ENCODE measurements at places on chromosomes 11 and 22. TPM values are rescaled to one million over a fixed set of nuclear protein-coding genes. Genes with fewer than 3 reads are reported as not detected.

The TCN1 gene
- not detected for polyA plus RNA-seq

The HEPN1 gene
- not detected for polyA plus RNA-seq

The ALDH3B1 gene
- 43.4 TPM for polyA plus RNA-seq

The KCNJ1 gene
- not detected for polyA plus RNA-seq

The ATL3 gene
- 79.9 TPM for polyA plus RNA-seq

The NECTIN1 gene
- polyA plus RNA-seq = 1.0 TPM

The SAMM50 gene
- polyA plus RNA-seq = 73.7 TPM

The TPH1 gene
- polyA plus RNA-seq = not detected

DNA sequence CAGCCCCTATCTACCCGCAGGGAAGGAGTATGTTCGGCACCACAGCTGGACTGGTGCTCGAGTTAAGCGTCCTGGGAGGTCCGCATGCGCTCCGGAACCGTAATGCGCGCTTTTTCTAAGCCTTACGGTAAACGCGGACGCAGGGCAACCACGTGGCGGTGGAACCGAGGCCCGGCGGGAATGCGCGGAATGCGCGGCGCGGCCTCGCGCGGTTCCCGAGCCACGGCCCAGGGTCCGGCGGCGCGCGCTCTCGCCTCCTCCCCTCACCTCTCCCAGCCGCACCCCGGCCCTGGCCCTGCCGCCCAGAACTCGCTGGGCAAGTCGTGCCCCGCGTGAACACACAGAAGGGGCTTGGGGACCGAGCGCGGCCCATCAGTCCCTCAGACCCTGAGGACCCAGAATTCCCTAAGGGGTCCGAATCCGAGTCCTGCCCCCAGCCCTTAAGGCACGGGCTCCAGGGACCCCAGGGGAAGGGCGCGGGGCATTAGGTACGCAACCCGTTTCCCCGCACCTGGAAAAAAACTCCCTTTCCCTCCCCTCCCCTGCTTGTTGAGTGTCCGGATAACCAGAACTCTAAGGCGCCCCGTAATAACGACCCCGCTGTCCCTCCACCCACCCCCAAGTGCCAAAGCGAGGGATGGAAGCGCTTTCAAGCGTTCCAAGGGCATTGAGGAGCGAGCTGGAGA, 4.3 kb upstream of the CCND1 start:
- DNase-seq = peak; percentile 94

- DNase-seq = no peak
Observed at GRCh38 chr11:132123449-132123848, 753.0 kb downstream of the NTM start.

DNA sequence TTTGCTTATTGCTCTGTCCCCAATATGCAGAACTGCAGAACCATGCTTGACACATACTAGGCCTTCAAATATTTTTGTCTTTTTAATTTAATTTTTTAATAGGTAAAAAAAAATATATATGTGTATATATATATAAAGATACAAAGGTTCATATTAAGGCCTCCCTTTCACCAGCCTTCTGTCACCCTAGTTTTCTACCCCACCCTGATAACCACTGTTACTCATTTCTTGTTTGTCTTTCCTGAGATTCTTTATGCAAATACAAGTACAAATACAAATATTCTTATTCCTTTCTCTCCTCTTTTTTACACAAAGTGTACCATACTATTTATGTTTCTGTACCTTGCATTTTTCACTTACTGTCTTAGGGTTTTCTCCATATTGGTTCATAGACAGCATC, 43.0 kb downstream of the UVRAG start:
- DNase-seq = peak; percentile 8

GRCh38 chr11:101866619-101867491, 48.0 kb upstream of the CEP126 start:
- peak; percentile 77 for DNase-seq

DNA sequence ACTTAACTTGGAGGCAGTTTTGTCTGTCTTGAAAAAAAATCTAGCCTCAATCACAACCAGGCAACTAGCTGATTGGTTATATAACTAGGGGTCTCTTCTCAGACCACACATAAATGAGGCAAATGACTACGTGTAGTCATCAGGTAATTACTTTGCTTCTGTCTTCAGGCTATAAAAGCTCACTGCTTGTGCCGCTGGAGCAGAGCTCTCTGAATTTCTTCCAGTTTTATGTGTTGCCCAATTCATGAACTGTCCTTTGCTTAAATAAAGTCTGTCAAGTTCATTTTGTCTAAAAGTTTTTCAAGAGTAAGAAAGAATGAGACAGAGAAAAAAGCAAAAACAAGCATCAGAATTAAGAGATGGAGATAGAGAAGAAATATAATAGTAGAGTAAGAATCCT, 93.4 kb downstream of the MUC15 start:
- DNase-seq = no peak

GRCh38 chr11:44199816-44200215, 104.3 kb downstream of the EXT2 start:
- DNase-seq = no peak

GRCh38 chr22:39563571-39564428, 6.8 kb upstream of the CACNA1I start:
- no peak for DNase-seq

DNA sequence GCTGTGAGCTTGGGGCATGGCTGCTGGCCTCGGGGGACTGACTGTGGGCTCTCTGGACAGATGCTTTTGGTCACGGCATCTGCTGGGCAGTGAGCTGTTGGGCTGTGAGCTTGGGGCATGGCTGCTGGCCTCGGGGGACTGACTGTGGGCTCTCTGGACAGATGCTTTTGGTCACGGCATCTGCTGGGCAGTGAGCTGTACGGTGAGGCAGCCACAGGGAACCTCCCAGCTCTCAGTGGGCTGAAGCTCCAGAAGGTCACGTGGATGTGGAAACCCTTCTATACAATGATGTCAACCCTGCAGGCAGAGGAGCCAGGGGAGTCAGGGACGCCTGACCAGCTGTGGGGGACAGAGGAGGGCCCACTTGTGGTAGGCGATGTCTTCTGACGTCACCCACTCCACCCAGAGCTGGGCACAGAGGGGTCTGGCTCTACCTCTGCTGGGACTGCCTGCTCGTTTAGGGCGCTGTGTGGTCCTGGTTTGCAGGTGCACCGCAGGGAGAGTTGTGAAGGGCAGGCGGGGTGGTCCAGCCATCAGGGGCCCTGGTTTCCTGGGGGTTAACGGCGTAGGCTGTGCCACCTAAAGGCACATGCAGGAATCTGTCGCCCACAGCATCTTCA, 1331.3 kb downstream of the BRD1 start:
- peak; percentile 41 for DNase-seq

GRCh38 chr11:71929491-71929890, 645 bp downstream of the RNF121 start:
- DNase-seq = peak; percentile 4

- no peak for DNase-seq
Observed at GRCh38 chr11:80214413-80214812, 773.6 kb upstream of the TENM4 start.

GRCh38 chr11:106548406-106548805, 469.9 kb downstream of the GUCY1A2 start:
- DNase-seq = no peak

- no peak for DNase-seq
Observed at GRCh38 chr22:19723983-19724827, 866 bp downstream of the GP1BB start.

- DNase-seq = no peak
Observed at GRCh38 chr11:131504199-131504949, 134.0 kb downstream of the NTM start.

GRCh38 chr22:47233316-47234243, 471.1 kb downstream of the TBC1D22A start:
- no peak for DNase-seq

DNA sequence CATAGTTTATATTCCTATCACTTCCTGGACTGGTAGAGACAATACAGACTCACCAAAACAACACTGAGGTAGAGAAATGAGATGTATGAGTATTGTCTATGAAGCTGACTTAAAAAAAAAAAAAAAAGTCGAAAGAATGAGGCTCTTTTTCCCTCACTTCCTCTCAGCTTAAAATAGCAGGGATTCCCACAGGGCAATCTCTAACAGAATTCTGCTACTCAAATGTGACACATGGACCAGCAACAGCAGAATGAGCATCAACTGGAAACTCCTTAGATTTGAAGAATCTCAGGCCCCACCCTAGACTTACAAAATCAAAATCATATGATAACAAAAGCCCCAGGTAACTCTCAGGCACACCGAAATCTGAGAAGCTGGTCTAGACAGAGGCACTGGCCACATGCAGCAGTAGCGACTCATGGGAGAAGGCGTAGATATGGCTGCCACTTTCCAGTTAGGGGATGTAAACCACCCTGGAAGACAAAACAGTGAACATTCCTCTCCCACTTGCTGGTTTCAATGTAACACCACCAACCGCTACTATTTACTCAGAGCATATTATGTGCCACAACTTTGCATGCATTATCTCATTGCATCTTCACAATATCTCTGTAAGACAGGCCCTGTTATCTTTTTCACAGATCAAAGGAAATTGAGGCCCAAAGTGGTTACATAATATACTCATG, 128.0 kb downstream of the RBFOX2 start:
- peak; percentile 77 for DNase-seq

GRCh38 chr11:107824668-107825369, 33.8 kb downstream of the SLC35F2 start:
- DNase-seq = peak; percentile 22

- peak; percentile 48 for DNase-seq
Observed at GRCh38 chr11:130478881-130479280, 30.4 kb downstream of the ADAMTS15 start.
